CD4-positive, alpha-beta T cell treated with Interleukin-4 for 4 hours (primary cell): ENCODE measurements at places on chromosomes 6 and 20.

- no peak for DNase-seq
Measured at GRCh38 chr20:23136893-23137745, 51.0 kb upstream of the CD93 start.

DNA sequence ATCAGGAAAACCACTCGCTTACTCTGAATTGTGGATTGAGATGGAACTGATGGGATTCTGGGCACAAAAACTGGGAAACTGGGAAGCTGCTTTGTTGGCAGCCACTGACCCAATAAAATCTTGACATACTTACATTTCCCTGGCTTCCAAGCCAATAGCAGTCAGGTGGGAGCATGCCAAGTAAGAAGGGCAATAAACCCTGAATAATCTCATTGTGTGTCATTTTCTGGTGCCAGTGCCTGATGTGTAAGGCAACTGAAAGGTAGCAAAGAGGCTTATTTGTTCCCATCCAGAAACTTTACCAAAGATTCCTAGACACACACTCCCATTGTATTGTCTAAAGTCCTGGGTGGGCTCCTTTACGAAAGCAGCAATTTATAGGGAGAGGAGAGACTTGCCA lies 93.2 kb downstream of the TBX18 start:
- DNase-seq, result no peak

DNA sequence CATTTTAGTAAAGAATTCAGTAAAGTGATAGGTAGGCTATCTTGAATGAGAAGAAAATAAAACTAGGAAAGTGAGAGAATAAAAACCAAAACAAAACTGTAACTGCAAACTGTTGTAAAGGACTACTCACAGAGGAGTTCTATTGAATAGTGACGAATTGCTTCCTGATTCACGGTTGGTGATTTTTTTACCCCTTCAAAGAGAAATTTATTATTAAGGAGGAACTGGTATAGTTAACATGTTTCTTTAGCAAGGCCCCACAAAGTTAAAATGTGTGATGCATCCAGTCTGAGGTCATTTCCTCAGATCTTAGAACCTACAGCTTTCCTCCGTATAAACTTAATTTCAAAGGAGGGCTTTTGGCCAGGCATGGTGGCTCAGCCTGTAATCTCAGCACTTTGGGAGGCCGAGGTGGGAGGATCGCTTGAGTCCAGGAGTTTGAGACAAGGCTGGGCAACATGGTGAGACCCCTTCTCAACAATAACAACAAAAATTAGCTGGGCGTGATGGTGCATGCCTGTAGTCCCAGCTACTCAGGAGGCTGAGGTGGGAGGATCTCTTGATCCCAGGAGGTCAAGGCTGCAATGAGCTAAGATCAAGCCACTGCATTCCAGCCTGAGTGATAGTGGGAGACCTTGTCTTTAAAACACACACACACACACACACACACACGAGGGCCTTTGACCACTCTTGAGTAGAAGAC lies 8.3 kb downstream of the PRDM1 start:
- DNase-seq, result peak; percentile 77

GRCh38 chr20:57558614-57559288 lies 2.2 kb upstream of the PCK1 start:
- no peak for DNase-seq

DNA sequence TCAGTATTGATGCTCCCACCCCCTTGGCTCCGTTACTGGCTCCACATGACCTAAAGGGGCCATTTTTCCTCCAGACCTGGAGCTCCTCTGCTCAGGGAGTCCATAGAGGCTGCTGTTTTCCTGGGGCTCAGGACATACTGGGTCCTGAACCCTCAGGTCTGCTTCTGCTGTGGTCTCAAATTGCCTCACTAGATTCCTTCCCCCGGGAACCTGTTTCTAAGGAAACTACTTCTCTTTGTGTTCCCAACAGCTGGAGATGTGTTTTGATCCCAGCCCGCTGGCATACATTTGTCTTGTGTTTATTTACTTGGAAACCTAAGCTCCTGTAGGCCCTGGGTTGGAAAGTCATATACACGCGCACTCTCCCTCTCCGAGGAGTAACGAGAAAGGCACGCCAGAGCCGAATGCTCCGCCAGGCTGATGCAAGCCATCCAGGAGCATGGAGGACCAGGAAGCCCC lies 222.8 kb downstream of the UST start:
- no peak for DNase-seq

GRCh38 chr20:25466846-25467245 lies 59.4 kb downstream of the GINS1 start:
- DNase-seq, result no peak
